ENCODE measurements at places on chromosomes 11 and 22.
A peak's percentile ranks its signal among the peaks of the same experiment; 100 is the strongest.

GRCh38 chr11:30587269-30587812, 1.2 kb upstream of the MPPED2 start:
- no peak for DNase-seq

DNA sequence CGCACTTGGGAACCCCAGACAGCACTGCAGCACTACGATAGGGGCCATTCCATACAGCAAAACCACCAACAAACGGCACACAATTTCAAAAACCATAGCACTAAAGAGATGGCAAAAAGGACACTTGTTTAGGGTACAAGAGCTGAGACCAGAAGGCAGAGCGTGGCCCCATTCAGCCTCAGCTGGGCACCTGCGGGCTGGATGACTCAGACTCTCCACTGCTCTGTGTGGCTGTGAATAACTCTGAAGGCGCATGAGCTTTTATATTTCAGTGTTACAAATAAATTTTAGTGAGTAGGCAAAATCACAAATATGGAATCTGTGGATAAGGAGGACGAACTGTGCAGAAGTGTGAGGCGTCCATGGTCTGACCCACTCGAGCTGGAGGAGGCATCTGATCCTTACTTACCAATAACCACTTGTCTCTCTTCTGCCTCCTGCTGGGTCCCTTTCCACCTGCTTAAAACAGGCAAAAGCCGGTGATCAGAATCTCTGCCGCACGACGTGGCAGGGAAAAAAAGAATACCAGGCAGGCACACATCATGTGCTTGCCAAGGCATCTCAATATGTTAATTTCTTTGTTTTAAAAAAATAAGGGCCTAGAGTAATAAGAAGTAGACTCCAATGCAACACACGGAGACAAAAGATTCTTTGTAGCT, 325.7 kb downstream of the SHANK2 start:
- no peak for DNase-seq

- DNase-seq: no peak
Measured at GRCh38 chr22:50150161-50151129, 20.1 kb upstream of the PANX2 start.

GRCh38 chr11:35207471-35208403, 68.8 kb downstream of the CD44 start:
- no peak for DNase-seq

DNA sequence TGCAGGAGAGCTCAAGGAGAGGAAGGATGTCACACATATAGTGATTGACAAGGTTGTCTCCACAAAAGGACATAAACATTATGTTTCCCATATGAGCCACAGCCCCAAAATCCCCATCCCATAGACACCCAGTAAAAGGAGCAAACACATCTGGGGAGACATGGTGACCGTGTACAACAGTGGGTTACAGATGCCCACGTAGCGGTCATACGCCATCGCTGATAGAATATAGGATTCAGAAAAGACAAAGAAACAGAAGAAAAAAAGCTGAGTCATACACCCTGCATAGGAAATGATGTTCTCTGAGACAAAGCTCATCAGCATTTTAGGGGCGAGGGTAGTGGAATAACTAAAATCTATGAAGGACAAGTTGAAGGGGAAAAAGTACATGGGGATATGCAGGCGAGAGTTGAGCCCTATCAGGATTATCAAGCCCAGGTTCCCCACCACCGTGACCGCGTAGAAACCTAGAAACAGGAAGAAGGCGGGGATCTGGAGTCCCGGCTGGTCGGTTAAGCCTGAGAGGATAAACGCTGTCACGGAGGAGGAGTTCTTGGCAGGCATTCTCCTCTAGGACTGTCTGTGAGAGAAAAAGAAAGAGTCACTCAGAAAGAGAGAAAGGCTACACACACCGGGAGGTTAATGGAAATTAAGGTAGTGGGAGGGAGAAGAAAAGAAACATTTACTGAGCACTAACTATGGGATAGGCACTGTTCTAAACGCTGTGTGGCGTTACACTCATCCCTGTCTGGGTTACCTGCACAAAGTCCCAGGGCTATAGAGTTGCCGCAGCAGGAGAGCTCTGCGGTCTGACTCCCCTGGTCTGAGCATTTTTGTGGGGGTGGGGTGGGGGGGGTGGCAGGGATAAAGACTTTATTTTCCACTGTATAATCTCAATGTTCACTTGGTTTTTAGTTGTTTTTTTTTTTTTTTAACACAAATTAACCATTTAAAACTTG, 36.1 kb upstream of the OR8B8 start:
- DNase-seq: peak; percentile 3

GRCh38 chr11:2827792-2828191, 57.8 kb downstream of the CDKN1C start:
- DNase-seq: no peak

DNA sequence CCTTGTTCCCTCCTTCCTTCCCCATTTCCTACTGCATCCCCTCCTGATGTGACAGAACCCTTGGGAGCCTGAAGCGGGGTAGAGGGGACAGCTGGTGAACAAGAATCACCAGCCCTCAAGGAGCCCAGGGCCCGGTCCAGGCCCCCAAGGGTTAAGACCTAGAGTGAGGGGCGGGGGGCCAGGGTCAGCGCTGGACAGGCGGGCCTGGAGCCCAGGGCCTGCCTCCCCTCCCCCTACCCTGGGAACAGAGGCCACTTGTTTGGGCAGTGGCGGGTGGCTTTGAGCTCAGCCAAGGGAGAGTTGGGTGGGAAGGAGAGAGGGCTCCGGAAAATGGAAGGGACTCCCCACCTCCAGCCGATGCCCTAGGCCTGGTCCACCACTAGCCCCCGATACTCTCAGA, 2.1 kb downstream of the ARAP1 start:
- DNase-seq: no peak

DNA sequence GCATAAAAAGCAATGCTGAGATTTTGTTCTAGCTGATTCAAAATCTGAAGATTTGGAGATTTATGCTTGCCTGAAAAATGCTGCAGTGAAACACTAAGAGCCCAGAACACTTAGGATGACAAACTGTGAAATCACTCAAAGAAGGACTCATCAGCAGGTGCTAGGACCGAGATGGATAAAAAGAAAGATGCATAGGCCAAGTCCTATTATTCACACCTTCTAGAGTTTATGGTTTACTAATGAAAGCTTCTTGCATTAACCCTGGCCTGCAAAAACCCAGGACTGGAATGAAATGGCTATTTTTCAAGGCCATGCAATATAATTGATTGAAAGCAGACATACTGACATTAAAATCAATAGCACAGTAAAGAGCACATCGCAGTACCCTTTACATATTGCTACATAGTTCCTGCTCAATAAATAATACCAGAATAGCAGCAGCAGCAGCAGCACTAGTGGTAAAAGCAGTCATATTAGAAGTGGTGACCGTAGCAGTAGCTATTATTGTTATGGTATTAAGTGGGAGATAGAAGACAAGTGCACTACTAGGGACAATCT, 161.7 kb downstream of the RAB38 start:
- no peak for DNase-seq

GRCh38 chr11:61579676-61580270, 1.1 kb downstream of the SYT7 start:
- no peak for DNase-seq

GRCh38 chr22:32957200-32957803, 100.9 kb downstream of the SYN3 start:
- DNase-seq: no peak

DNA sequence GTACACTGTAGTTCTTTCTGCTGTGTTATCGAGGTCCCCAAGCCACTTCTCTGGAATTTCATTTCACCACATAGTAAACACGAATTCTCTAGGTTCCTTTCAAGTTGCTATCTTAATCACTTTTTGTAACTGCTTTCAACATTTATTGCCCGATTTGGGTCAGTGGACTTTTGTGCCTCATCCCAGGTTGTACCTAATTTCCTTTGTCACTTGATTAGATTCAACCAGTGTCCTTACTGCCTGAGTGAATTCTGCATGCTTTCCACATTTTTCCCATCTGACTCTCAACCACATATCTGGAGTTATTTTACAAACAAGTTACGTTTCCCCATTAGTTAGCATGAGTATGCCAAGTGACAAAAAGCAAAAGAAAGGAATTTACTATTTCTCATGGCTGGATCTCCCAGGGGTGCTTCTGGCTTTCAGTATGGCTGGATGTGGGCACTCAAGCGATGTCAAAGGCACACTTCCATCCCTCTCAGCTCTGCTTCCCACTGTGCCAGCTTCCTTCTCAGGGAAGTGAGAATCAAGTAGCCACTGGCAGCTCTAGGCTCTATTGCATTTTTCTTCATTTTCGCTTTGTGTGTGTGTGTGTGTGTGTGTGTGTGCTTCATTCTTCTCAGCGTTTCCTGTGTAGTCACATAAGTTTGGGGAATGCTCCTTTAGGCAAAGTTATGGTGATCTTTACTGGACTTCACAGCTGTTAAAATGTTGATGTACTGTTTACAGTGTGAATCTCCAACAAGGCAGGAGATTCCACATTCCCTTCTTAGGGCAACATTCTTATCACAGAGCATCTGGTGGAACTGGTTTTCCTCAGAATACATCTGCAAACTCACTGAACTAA, 128.9 kb downstream of the DBX1 start:
- no peak for DNase-seq

DNA sequence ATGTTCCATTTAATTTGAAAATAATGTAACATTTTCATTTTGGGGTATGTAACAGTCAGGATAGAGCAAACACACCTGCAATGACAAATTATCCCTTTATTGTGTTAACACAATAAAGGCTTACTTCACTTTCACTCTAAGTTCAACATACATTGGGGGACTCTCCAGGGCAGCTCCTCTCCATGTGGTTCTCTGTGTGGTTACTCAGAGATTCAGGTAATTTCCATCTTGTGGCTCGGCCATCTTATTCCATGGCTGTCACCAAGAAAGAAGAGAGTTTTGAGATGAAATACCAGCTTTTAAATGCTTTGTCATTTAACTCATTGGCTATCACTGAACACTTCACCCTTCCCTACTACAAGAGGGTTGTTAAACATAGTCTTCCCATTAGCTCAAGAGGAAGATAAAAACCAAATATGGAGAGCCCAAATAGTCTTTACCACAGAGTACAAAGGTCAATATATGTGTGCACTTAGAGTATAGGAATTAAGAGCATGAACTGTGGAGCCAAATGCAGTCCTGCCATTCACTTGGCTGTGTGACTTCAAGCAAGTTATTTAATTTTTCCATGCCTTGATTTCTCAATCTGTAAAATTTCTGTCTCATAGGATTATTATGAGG, 10.6 kb upstream of the TPH1 start:
- DNase-seq: no peak

DNA sequence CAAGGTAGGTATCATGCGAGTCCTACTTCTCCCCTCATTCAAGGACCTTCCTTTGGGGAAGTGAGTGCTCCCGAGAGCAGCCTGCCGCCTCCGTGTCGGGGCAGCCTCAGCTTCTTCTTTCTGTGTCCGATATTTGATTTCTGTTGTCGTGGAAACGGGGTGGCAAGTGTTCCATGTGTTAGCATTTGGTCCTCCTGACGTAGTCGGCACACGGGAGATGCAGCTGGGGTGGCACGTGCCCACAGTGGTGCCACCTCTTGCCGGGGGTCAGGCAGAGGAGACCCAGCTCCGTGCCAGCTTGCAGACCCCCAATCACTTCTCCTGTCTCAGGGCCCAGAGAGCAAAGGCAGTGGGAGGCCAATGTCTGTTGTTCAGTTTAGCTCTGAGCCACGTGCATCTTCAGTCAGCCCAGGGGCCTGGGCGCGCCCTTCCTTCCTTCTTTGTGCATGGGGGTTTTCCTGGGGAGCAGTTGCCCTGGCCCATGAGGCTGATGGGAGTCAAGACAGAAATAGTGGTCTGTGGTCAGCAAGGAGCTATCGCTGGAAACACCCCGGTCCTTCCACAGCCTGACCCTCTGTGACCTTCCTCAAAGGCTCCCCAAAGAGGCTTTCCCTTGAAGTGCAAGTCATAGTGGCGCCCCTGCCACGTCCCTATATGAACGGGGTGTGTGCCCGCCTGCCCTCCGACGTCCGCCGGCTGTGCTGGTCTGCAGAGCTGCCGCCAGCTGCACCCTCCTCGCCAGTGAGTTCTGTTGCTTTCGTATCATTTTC, 44.5 kb downstream of the PARVB start:
- no peak for DNase-seq

- DNase-seq: no peak
Measured at GRCh38 chr22:23836692-23837495, 1.9 kb downstream of the DERL3 start.

DNA sequence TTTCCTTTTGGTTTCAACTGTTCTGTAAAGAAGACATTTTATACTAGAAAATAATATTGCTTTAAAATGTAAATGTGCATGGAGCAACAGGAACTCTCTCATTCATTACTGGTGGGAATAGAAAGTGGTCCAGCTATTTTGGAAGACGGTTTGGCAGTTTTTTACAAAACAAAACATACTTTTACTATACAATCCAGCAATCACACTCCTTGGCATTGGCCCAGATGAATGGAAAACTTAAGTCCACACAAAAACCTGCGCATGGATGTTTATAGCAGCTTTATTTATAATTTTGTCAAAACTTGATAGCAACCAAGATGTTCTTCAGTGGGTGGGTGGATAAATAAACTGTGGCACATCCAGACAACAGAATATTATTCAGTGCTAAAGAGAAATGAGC, 49.9 kb upstream of the SEPTIN5 start:
- DNase-seq: no peak

- no peak for DNase-seq
Measured at GRCh38 chr11:1918436-1919315, 827 bp upstream of the TNNT3 start.

- DNase-seq: no peak
Measured at GRCh38 chr11:78226684-78227680, 38.3 kb downstream of the USP35 start.

DNA sequence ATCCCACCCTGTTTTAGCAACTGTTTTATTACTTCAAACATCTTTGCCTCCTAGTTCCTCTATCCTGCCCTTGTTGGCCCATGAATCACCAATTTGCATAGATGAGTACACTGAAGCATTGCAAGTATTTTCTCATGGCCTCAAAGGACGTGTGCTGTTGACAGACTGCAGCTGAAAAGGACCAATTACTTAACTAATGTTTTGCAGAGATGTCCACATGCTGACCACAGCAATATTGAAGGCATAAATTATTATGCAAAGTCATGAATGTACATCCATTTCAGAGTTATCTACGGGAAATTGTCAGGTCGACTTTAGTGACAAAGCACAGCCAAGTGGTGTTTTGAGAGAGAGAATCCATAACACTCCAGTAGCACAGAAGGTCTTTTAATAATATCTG, 64.8 kb downstream of the CADM1 start:
- DNase-seq: no peak

DNA sequence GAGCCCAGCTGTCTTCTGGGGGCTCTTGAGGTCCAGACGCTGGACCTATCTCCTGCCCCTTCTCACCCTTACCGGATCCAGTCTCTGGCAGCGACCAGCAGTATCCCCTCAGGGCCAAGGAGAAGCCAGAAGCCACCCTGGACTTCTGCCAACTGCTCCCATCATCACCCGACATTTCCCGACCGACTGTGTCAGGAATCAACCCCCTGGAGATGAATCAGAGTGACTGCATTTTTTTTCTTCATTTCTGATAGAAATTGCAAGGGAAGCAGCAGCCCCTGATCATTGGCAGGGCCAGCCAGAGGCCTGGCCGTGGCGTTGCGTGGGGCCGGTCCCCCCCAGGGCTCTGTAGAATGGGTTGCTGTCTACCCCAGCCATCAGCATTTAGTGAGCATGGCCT, 5.2 kb upstream of the LIF start:
- no peak for DNase-seq

Measured in NCI-H2081 (cell line).